T-helper 2 cell treated with Interferon-gamma antibody and Interleukin-4, amounts not matched to agents 5 μg/mL and 100 μg/mL, for 36 hours (primary cell): ENCODE measurements at places on chromosomes 11 and 22.

- peak within 1 kb of the TSS; percentile 95 for H3K27ac ChIP-seq
- DNase-seq = peak; percentile 63
- no peaks in the 10 kb centered on the region for H3K27me3 ChIP-seq
Observed at GRCh38 chr11:121451986-121452608, at the start of gene SORL1. SORL1 (plus strand) TSS chr11:121452314; CDS start chr11:121452332, 18 bp downstream.

GRCh38 chr11:9379041-9379440 lies 5.4 kb upstream of the IPO7 start:
- DNase-seq = no peak
- H3K4me3 ChIP-seq = no peak overlapping the region
- H3K4me1 ChIP-seq = peaks cover 2% of the 10 kb centered on the region
- H3K27ac ChIP-seq = no peak overlapping the region
- H3K27me3 ChIP-seq = peaks cover 2% of the 10 kb centered on the region

GRCh38 chr22:39580006-39580441 lies 9.5 kb downstream of the CACNA1I start:
- no peak overlapping the region for H3K27ac ChIP-seq
- no peaks in the 10 kb centered on the region for H3K36me3 ChIP-seq
- peaks cover 40% of the 10 kb centered on the region for H3K27me3 ChIP-seq
- no peak for DNase-seq

DNA sequence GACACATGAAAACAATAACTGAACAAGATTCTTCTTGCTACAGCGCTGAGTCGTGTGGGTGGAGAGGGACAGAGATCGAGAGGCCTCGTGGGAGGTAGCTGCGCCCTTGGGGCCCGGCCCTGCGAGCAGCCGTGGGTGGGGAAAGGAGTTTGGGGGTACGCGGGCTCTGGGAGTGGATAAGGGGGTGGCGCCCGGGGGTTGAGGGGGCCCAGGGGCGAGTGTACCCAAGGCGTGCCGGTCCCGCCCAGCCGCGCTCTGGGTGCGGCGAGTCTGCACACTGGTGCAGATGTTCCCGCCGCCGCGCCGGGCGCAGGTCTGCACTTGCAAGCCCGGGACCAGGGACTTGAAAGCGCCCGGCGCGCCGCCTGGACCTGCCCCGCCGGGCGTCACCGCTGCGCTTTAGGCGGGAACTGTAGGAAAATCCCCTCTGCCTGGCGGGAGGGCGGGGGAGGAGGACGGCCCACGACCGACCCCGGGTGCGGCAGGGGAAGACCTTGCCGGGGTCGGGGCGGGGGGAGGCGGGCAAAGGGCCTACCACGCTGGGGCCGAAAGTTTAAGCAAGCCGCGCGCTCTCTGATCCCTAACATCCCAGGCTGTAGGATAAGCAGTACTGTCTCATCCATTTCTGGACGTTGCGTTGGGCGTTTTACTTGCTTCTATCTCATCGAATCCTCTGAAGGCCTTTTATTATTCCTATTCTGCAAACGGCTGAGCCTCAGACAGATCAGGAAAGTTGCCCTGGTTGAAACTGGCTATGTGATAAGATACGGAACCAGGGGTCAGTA lies 1.4 kb upstream of the KREMEN1 start:
- peaks cover 66% of the 10 kb centered on the region for H3K27me3 ChIP-seq
- no peaks in the 10 kb centered on the region for H3K36me3 ChIP-seq
- H3K27ac ChIP-seq = peak overlapping the region; percentile 10
- H3K4me1 ChIP-seq = peaks cover 17% of the 10 kb centered on the region
- peak overlapping the region; percentile 69 for H3K4me3 ChIP-seq

- peaks cover 25% of the 10 kb centered on the region for H3K27me3 ChIP-seq
- H3K4me3 ChIP-seq = no peak overlapping the region
Observed at GRCh38 chr11:132943706-132944568, 588.4 kb downstream of the OPCML start.

DNA sequence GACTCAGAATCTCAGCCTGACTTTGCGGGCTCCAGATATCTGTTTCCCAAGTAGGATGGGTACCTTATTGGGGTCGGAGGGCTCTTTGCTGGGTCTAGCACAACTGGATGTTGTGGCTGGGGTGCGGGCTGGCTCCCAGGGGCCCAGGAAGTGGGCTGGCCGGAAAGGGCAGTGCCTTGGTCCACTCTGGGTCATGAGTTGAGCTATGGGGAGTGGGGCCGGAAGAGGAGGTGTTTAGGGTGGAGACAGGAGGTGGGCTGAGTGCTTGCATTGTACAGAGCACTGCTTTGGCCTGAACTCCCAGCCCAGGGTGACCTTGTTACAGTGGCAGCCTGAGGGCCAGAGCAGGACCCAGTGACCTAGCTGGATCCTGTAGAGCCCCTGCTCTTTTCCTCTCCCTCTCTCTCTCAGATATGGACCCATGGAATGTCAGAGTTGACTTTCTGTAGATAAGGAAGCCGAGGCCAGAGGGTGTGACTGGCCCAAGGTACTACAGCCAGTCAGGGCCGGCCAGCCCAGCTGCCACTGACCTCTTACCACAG lies 13.2 kb downstream of the PHLDB1 start:
- H3K27ac ChIP-seq = no peak overlapping the region
- no peak for DNase-seq
- peaks cover 28% of the 10 kb centered on the region for H3K27me3 ChIP-seq
- peaks cover 1% of the 10 kb centered on the region for H3K4me1 ChIP-seq
- H3K4me3 ChIP-seq = peak overlapping the region; percentile 59
- no peaks in the 10 kb centered on the region for H3K36me3 ChIP-seq

GRCh38 chr22:19645391-19645790 lies 68.9 kb upstream of the SEPTIN5 start:
- H3K36me3 ChIP-seq = no peaks in the 10 kb centered on the region
- no peak for DNase-seq
- no peaks in the 10 kb centered on the region for H3K4me1 ChIP-seq
- H3K27ac ChIP-seq = no peak overlapping the region
- no peak overlapping the region for H3K4me3 ChIP-seq

- no peak overlapping the region for H3K4me3 ChIP-seq
- no peak overlapping the region for H3K27ac ChIP-seq
- DNase-seq = no peak
- peaks cover 11% of the 10 kb centered on the region for H3K27me3 ChIP-seq
Observed at GRCh38 chr11:46339816-46340215, 7.4 kb upstream of the DGKZ start.

DNA sequence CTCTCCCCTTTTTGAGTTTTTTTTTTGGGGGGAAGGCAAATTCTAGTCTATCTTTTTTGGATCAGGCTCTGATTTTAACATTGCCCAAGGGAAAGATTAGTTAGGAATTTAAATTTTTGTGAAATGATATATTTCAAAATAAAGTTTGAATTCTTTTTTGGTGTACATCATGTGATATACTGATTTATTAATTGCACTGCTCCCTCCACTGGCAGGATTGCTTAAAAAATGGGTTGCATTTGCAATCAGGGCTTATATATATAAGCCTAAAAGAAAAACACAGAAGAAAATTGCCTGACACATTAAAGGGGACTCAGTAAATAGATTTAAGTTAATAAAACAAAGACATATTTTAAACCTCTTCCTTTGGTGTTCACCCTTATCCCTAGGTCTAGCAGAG lies 1.2 kb downstream of the DYNC2H1 start:
- H3K27me3 ChIP-seq = peaks cover 37% of the 10 kb centered on the region
- no peak overlapping the region for H3K27ac ChIP-seq
- no peak overlapping the region for H3K4me3 ChIP-seq
- H3K4me1 ChIP-seq = peaks cover 11% of the 10 kb centered on the region

DNA sequence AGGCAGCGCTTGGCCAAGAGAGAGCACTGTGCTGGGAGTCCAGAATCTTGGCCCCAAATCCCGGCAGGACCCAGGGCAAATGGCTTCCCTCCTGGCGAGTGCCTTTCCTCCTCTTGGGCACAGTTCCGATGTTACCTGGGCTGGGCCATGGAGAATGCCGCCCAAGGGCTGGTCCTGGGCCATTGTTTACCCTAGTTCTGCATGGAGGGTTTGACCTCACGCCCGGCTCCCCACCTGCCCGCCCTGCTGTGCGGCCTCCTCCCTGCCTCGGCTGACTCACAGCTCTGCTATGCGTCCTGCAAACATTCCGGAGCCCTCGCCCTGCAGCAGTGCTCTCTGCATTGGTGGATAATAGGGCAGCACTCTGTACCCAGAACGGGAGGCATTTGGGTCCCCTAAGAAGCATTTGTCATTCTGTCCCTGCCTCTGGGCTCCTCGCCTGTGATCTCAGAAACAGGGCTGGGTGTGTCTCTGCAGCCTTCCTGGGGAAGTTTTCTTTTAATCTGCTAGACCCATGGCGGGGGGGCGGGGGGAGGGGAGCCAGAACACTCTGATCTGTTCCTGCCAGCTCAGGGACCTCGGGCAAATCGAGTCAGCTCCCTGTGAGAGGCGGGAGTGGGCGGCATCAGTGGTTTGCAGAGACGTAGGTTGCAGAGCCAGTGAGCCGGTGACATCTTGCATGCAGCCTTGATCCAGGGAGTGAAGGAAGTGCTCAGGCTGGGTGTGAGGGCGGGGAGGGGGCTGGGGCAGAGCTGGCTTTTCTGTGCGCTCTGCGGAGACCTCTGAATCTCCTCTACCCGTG lies 32.9 kb upstream of the SMIM38 start:
- H3K4me1 ChIP-seq = peaks cover 19% of the 10 kb centered on the region
- no peaks in the 10 kb centered on the region for H3K36me3 ChIP-seq
- peak overlapping the region; percentile 78 for H3K27ac ChIP-seq
- peak overlapping the region; percentile 77 for H3K4me3 ChIP-seq
- H3K27me3 ChIP-seq = no peaks in the 10 kb centered on the region

- no peak for DNase-seq
- peaks cover 2% of the 10 kb centered on the region for H3K27me3 ChIP-seq
- H3K27ac ChIP-seq = no peak overlapping the region
- H3K4me3 ChIP-seq = no peak overlapping the region
- peaks cover 3% of the 10 kb centered on the region for H3K4me1 ChIP-seq
Observed at GRCh38 chr11:72773291-72773690, 20.6 kb downstream of the STARD10 start.

GRCh38 chr11:120606211-120607010 lies 94.9 kb downstream of the GRIK4 start:
- peaks cover 2% of the 10 kb centered on the region for H3K27me3 ChIP-seq
- no peaks in the 10 kb centered on the region for H3K36me3 ChIP-seq
- no peak for DNase-seq
- no peak overlapping the region for H3K27ac ChIP-seq

DNA sequence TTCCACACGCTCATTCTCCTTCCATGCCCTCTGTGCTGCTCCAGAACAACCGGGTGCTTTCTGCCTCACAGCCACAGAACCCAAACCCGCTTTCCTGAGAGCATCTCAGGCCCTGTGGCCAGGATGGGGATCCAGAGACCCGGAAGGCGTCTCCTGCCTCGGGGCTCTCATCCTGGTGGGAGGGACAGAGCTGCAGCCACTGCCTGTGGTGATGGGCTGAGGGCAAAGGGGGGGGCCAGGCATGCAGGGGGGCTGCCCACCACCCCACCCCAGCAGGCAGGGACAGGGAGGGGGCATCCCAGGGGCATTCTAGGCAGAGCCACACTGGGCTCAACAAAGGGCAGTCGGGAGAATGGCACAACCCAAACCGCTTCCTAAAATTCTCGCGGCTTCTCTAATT lies 41.4 kb downstream of the CERK start:
- no peaks in the 10 kb centered on the region for H3K27me3 ChIP-seq
- no peaks in the 10 kb centered on the region for H3K4me1 ChIP-seq
- no peak overlapping the region for H3K27ac ChIP-seq
- DNase-seq = no peak

DNA sequence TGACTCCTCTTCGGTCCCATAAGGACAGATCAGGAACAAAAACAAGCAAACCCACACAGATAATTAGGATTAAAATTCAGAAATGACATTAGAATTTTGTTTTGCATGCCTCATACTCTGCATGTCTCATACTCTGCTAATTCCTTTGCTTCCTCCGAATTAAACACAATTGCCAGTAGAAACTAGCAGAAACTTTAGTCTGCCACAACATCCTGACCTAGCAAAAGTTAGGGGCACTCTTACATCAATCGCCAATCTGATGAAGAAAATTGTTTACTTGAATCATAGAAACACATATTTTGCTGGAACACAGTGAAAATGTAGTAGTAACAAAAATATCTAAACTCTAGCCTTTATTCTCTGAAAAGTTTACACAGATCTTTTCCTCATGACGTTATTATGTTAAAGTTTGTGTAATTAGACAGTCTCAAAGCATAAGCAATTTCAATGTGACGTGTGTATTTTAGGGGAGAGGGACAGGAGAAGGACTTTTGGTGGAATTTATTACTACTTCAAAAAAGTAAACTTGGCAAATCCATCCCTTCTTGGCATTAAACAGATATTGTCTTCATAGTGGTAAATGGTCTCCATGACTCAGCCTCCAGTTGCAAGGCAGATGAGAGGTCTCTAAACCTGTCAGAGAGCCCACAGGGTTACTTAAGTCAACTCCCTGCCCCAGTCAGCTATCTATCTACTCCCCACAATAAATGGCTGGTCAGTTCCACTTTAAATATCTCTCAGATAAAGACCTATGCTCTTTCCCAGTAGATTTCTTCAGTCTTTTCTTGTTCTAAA lies 249.8 kb upstream of the UBASH3B start:
- no peaks in the 10 kb centered on the region for H3K4me1 ChIP-seq
- no peaks in the 10 kb centered on the region for H3K27me3 ChIP-seq
- no peak overlapping the region for H3K27ac ChIP-seq
- H3K36me3 ChIP-seq = no peaks in the 10 kb centered on the region
- DNase-seq = no peak
- H3K4me3 ChIP-seq = no peak overlapping the region

DNA sequence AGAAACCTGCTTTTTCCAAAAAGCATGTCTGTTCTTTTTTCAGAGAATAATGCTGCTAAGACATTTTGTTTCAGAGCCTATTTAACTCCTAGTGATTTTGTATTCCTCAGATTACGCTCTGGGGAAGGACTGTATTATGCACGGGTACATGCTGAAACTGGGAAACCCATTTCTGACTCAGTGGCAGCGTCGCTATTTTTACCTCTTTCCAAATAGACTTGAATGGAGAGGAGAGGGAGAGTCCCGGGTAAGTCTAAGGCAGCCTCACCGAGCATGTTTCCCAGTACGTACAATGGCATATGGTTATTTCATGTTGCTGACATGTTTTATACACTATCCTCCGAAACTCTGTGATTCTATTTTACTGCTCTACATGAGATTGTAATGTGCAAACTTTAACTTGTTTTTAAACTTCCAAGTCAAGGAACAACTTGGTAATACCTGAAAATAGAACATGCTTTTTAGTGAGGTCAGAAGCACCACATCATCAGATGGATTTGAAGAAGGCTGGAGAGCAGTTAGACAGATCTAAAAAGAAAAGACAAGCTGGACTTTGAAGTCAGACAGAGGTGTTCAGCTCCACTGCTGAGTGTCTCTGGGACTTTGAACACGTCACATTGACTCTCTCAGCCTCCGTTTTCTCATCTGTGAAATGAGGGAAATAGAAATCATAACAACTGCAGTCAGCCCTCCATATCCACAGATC lies 23.7 kb upstream of the MYO18B start:
- H3K4me3 ChIP-seq = no peak overlapping the region
- no peak for DNase-seq
- H3K27me3 ChIP-seq = no peaks in the 10 kb centered on the region
- H3K36me3 ChIP-seq = peaks cover 63% of the 10 kb centered on the region

- H3K27me3 ChIP-seq = peaks cover 19% of the 10 kb centered on the region
- H3K4me1 ChIP-seq = peaks cover 27% of the 10 kb centered on the region
- H3K4me3 ChIP-seq = peak within 1 kb of the TSS; percentile 96
- H3K27ac ChIP-seq = peak within 1 kb of the TSS; percentile 93
- H3K36me3 ChIP-seq = peaks cover 23% of the 10 kb centered on the region
- DNase-seq = peak; percentile 94
Observed at GRCh38 chr11:117143871-117144476, at the start of gene PAFAH1B2. PAFAH1B2 (plus strand) TSS chr11:117144287; CDS start chr11:117152448, 8,161 bp downstream.

- no peak overlapping the region for H3K27ac ChIP-seq
- no peaks in the 10 kb centered on the region for H3K4me1 ChIP-seq
- H3K36me3 ChIP-seq = no peaks in the 10 kb centered on the region
- H3K4me3 ChIP-seq = no peak overlapping the region
- no peak for DNase-seq
Observed at GRCh38 chr11:87466223-87466622, 428.5 kb downstream of the TMEM135 start.
